Omental fat pad (tissue), 4 donors: ENCODE measurements at places on chromosomes 7 and 10. TPM values are rescaled to one million over a fixed set of nuclear protein-coding genes. Genes with fewer than 3 reads are reported as not detected.
A peak's percentile ranks its signal among the peaks of the same experiment; 100 is the strongest.

- DNase-seq, result no peak
These were observed 259.1 kb downstream of the KLF6 start for GRCh38 chr10:3525832-3526449.

DNA sequence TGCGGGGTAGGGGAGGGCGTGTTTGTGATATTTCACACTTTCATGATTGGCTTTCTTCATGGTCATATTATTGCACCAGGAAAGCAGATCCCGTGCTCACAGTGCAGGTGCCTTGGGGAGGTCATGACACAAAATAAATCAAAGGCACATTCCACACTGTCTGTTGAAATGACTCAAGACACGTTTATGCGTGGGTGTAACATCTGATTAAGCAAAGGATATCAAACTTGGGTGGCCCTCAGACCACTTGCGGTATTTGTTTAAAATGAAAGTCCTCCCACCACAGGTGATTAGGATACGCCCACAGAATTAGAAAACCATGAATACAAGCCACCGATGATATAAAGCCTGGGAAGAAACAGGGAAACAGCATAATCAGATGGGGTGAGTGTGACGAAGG, 51.1 kb downstream of the SVIL start:
- DNase-seq, result no peak

- no peak for DNase-seq
These were observed 53.2 kb downstream of the RHOBTB1 start for GRCh38 chr10:60890811-60891210.

GRCh38 chr10:124249196-124249595, 155.8 kb upstream of the CHST15 start:
- no peak for DNase-seq

GRCh38 chr7:70612811-70613210, 519.1 kb upstream of the GALNT17 start:
- DNase-seq, result no peak

DNA sequence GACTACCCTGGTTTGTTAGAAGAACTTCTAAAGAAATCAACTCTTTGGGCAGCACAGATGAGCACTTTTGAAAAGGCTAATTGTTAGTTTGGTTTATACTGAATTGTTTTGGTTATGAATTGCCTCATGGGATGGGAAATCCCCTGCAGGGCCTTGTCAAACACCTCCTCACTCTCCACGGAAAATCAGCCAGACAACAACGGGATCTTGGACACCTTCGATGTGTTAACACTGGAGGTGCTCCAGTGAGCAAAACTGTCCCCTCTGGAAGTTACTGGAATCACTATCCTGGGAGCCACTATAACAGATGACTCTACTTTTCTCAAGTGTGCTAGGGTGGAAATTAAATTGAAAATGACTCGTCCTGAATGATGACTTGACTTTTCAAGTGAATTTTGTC, 38.7 kb downstream of the CDK6 start:
- no peak for DNase-seq

DNA sequence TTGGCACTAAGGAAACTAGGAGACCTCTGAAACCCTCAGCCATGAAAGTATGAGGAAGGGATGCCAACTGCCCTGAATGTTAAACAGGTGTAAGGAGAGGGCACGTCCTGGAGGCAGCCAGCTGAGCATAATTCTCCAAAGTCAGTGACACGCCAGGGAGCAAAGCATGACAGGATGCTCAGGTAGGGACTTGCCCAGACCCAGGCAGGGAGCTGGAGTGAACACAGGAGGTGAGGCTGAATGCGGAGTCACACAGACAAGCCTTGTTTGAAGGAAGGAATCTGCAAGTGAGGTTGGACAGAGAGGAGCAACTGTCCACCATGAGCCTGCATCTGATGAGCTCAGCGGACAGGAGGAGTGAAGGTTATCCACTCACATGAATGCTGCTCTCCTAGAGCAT, 41.5 kb downstream of the KLRG2 start:
- no peak for DNase-seq

DNA sequence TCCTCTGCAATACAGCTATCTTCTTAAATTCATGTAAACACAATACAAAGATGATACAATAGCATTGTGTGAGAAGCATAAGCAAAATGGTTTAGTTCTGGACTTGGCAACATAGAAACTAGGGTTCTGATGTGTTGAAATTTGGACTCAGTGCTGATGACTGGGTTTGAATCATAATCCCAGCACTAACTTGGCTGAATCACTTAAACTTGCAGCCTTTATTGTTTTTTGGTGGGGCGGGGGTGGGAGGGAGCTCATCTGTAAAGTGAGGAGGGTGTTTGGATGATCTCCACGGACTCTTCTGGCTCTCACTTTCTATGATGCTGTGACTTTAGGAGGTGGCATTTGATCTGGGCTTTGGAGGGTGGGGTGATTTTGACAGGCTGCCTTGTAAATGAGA, 158.2 kb downstream of the WNT2 start:
- DNase-seq, result no peak

GRCh38 chr7:42493436-42494198, 256.6 kb upstream of the GLI3 start:
- DNase-seq, result peak; percentile 35

DNA sequence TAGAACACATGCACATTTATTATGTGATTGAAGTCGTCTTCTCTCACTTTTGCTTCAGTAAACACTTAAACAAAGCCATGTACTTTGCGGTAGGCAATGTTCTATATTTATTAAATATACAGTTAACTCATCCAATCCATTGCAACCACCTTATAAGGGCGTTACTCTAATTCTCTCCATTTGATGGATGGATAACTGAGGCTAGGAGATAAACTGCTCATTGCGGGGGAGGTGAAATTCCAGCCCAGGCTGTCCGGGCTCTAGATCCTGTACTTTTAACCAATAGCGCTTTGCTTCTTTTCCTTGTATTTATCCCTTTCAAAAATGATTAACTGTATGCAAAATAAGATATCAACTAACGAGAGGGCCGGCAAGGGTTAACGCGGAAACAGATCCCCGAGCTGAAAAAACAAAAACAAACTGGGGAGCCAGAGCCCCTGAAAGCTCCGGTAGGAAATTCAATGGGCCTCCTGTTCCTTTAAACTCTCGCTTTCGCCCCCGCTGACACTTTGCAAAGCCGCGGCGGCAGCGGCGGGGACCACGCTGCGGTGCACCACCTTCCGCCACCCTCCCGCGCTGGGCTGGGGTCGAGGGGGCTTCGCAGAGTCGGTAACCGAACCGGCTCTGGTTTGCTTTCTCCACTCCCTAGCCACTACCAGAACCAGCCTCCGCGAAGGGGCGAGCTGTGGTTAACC, 1.0 kb upstream of the PLXDC2 start:
- no peak for DNase-seq

- peak; percentile 45 for DNase-seq
These were observed 70.4 kb upstream of the CFAP46 start for GRCh38 chr10:133012573-133013359.

GRCh38 chr10:102628451-102628911, 15.8 kb upstream of the TRIM8 start:
- no peak for DNase-seq

DNA sequence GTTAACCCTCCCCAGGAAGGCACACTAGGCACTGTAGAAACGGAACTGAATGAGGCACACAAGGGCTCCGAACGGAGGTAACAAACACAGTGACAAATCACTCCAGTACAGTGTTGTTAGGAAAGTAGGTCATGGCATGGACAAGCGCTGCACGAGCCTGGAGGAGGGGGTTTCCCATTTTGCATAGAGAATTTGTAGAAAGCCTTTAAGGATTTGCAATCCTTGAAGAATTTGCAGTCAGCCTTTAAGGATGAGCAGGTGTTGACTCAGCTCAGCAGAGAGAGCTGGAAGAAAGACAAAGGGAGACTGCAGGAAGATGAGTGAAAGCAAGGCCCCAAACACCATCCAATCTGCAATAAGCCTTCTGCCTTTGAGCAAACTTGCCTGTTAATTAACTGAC, 51.1 kb upstream of the PPP1R3C start:
- no peak for DNase-seq

- no peak for DNase-seq
These were observed 825.8 kb upstream of the POM121L12 start for GRCh38 chr7:52209614-52210013.

- no peak for DNase-seq
These were observed 69.9 kb downstream of the OAT start for GRCh38 chr10:124348801-124349200.

DNA sequence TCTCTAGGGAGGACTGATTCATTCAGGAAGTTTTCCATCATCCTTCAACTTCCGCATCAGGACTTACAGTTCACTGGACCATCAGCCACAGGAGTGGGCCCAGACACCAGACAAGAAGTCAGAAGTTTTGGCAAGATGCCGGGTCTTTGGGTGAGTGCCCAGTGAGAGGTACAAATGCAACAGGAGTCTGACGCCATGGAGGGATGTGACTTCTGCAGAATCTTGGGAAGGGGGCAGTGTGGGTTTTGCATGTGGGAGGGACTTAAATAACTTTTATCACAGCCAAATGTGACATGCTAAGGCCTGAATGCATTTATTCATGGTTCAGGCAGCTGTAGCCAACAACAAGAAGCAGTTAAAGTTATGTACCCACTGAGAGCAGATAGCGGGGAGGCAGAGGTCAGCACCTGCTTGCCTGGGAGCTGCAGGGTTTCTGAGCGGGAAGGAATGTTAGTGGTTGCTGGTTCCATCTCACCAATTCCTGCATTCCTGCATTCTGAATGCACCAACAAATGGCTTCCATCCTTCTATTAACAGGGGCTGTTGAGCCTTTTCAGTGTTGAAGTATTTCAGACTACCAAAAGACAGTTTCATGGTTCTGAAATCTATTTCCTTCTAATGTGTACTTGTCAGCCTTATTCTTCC, 375.2 kb downstream of the PAXIP1 start:
- DNase-seq, result no peak

DNA sequence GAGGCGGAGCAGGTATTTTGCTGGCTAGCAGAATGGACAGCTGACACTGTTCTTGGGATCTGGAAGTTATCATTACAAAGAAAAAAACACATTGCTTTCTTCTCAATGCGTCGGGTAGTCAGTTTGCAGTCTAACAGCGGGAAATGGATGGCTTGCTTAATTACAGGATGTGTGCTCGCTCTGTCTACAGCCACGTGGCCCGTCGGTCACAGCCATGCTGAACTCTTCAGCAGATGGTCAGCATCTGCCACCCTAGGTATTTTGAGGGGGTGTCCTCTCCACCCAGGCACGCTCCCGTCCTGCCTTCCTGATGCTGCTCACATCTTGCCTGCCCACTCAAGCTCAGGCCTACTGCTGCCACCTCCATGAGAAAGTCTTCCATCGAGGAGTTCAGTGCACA, 20.4 kb upstream of the INMT start:
- DNase-seq, result no peak

- no peak for DNase-seq
These were observed 52.2 kb upstream of the KCNIP2 start for GRCh38 chr10:101895781-101896180.

DNA sequence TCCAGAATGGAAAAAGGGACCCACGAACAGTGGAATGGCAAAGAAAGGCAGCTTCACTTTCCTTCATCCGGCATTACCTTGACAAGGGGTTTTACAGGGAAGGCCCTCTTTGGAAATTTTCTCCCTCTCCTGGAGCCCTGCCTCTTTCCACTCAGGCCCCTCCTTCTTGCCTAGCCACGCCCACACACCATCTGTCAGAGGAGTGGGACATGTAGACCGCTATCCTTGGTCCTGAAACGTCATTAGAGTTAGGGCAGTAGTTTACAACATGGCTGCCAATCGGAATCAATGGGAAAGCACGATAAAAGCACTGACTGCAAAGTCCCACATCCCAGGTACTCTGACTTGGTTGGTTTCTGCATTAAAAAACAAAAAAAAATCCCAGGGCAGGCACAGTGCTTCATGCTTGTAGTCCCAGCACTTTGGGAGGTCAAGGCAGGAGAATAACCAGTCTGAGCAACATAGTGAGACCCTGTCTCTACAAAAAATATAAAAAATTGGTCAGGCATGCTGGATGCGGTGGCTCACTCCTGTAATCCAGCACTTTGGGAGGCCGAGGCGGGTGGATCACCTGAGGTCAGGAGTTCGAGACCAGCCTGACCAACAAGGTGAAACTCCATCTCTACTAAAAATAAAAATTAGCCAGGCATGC, 96.4 kb downstream of the MARCHF5 start:
- DNase-seq, result no peak

- no peak for DNase-seq
These were observed 47.5 kb upstream of the AGR3 start for GRCh38 chr7:16929146-16929762.

DNA sequence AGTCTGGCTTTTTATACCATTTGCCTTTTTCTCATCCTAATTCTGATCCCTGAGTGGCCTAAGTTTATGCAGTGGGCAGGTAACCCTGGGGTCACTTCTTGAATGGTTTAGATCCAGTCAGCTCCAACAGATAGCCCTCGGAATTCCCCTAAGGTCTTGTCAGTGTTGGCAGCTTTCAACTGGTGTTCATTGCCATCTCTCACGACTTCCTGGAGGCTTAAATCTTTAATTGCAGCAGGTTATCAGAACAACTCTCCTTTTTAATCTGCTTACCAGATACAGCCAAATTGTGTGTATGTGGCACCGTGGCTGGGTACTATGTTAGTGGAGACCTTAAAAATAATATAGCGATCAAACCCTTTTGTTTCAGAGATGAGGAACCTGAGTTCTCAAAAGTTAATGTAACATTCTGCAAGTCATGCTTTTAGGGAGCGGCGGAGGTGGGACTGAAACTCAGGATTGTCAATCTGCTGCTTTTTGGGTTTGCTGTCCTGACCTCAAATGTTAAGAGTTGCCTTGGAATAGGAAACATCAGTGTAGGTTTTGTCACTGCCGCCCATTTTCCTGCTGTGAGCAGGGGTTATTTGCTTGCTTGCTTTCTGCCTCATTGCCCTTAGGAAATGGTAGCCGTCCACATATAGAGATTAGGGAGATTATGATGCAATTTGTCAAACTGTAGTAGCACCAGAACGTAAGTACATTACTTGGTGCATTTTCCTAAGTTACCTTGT, 818 bp downstream of the DLD start:
- no peak for DNase-seq

GRCh38 chr7:1413936-1414639, 45.2 kb downstream of the MICALL2 start:
- DNase-seq, result no peak

GRCh38 chr7:142384493-142384922, 126.7 kb upstream of the PRSS58 start:
- no peak for DNase-seq

DNA sequence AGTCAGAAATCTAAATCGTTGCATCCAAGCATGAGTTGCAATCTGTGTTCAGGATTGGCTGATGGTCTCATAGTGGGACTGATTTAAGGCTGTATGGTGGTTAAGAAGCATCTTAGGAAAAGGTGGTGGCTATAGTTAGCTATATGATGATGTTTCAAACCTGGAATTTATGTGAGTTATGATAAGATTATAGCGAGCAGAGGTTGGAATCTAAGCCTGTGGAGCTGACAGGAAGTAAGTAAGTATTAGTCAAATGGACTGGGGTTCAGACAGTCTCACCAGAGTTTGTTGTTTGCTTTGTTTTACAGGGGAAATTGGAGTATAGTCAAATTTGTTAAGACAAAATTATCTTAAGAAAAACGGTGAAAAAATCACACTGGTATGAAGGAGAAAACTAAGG, 56.7 kb downstream of the ANKRD7 start:
- DNase-seq, result no peak

GRCh38 chr7:135536150-135536549, 21.6 kb upstream of the NUP205 start:
- no peak for DNase-seq

The SH2D4B gene
- total RNA-seq, result not detected

The BEND7 gene
- total RNA-seq, result 9.9 TPM

The UBE3C gene
- 104 TPM for total RNA-seq

The C10orf71 gene
- total RNA-seq, result not detected

The TBRG4 gene
- total RNA-seq, result 54.2 TPM

The RUFY2 gene
- 23.7 TPM for total RNA-seq

The TMEM236 gene
- 3.3 TPM for total RNA-seq

The DGKI gene
- 4.4 TPM for total RNA-seq

The HOGA1 gene
- 6.6 TPM for total RNA-seq

The GPNMB gene
- 134 TPM for total RNA-seq
